DND-41 (cell line): ENCODE measurements at places on chromosomes 3 and 15.

DNA sequence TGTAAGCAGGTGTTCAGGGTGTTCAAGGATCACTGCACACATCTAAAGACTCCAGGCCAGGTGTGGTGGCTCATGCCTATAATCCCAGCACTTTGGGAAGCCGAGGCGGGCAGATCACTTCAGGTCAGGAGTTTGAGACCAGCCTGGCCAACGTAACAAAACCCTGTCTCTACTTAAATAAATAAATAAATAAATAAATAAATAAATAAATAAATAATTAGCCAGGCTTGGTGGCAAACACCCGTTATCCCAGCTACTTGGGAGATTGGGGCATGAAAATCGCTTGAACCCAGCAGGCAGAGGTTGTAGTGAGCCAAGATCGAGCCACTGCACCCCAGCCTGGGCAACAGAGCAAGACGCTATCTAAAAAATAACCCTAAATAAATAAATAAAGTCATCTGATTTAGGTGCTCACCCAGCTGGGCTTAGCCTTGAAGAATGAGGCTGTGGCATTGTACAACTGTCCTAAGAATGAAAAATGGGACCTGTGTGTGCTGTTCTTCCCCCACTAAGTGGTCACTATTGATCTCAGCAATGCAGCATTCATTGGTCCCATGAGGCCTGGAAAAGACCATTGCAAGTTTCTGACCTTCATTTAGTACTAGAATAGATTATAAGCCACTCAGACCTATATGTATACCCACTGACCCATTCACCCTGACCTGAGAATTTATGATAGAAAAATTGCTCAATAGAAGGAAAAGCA is 82.8 kb upstream of the ABHD17C start:
- no peak for DNase-seq

DNA sequence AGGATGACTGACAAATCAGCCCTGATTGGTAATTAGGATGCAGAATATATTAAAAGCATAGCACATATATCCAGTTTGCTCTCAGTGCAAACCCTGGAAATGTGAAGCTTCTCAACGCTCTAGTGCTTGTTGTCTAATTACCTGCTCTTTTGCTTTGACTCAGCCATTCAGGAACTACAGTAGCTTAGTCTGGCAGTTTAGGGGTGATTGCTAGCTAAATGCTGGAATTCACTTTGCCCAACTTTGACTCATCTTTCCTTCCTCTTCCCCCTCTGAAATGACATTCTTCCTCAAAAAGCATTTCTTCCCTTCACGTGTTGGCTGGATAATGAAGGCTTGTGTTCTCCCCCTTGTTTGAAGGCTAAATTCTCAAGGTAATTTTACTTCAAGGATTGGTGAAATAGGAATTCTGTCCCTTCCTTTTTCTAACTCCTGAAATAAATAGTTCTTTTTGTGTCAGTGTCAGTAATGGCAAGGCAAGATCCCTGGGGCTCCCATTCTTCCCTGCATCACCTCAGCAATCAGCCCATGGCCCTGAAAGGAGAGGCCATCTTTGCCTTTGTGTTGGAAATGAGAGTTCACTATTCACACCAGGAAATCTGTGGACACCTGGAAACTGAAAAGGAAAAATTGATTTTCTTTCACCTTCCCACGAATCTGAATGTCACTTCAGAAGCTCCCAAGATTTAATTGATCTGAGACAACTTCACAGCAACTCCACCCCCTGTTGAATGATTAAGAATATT is 103.6 kb downstream of the ECT2 start:
- DNase-seq: no peak

- DNase-seq: no peak
These were observed 25.6 kb upstream of the KBTBD12 start for GRCh38 chr3:127889461-127889863.

GRCh38 chr3:111324151-111324550 is 217.8 kb upstream of the CD96 start:
- no peak for DNase-seq

GRCh38 chr3:54122324-54123002 is at the start of gene CACNA2D3:
TSS of gene CACNA2D3 (plus strand) at chr3:54122552.
- DNase-seq: no peak

DNA sequence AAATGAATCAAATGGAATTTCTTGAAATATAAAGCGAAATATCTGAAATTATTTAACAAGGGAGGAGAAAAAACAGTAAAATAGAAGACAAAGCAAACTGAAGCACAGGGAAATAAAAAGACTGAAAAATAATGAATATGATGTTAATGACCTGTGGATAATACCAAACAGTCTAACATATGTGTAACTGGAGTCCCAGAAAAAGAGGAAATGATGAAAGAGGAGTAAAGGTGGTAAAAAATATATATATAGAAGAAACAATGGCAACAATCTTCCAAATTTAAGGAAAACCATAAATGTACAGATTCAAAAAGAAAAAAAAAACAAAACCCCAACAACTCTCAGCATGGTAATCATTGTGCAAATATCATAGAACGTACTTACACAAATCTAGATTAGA is 21.2 kb downstream of the UBE3A start:
- no peak for DNase-seq

DNA sequence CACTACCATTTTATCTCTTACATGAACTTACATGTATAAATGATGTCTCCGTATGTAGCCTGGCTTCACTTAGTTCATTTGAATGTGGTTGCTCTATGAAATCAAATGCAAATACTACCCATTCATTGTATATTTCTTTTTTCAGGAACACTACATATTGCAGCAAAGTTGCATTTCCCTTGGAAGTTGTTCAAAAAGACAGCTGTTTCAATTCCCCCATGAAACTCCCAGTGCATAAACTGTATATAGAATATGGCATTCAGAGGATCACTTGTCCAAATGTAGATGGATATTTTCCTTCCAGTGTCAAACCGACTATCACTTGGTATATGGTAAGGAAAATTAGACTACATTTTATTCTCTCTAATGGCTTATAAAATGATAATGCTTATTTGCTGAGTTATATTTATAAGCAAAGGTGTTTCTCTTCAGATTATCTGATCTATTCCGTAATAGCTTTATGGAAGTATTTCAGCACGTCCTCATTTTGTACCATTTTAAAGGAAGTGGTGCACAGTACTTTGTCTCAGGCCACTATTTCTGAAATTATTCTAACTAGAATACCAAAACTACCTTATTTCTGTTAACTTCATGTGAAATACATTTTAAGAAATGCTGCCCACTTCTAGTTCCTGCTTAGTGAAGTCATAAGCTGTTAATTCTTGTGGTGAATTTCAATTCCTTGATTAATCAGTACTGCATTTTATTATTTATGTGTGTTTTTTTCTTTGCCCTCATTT is 95.1 kb downstream of the IL1RAP start:
- no peak for DNase-seq

DNA sequence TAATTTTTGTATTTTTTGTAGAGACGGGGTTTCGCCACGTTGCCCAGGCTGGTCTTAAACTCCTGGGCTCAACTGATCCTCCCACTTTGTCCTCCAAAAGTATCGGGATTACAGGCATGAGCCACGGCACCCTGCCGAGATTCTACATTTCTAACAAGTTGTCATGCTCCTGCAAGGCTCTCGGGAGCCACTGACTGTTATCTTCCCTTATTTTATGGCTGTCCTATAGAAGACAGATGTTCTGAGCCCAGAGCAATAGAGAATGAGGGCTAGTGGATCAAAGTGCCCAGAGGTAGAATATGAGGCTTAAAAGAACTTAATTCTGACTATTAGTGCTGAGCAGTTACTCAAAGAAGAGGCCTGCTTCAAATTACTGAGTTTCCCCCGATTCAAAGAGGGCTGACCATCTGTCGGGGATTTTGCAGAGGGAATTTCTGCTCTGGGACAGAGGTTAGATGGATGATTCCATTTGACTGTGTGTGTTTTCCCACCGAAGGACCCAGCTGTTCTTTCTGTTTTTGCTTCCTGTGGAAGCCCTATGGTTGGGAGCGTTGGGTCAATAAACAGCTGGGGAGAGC is 39.5 kb downstream of the ITPR1 start:
- no peak for DNase-seq
